Urinary bladder (tissue), 4 donors: ENCODE measurements at places on chromosomes 5 and 9.

DNA sequence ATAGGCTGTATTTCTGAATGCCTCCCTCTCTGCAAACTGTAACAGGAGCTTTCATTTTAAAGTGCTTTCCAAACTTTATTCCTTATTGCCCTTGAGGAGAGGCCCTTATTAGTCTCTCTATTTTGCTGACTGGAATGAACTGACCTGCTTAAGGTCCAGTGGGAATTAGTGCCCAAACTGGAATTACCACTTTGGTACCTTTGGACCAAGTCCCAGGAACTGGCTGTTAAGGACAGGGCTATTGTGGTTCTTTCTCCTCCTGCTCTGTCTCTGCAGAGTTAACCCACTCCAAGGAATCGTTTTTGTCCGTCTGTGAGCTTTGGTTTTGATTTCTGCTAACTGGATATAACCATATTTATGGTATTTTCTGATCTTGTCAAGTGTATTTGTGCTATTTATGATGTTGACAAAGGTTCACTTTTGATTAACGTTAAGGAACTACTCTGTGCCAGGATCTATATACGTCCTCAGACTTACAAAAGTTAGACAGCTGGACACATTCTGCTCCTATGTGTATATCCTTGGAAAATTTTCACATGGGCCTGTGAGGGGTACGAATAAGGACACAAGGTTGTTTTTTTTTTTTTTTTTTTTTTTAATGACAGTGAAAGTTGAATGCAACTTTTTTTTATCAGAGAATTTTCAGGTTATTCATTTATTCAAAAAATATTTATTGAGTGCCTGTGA, 189.1 kb upstream of the ANKRD55 start:
- DNase-seq = no peak

DNA sequence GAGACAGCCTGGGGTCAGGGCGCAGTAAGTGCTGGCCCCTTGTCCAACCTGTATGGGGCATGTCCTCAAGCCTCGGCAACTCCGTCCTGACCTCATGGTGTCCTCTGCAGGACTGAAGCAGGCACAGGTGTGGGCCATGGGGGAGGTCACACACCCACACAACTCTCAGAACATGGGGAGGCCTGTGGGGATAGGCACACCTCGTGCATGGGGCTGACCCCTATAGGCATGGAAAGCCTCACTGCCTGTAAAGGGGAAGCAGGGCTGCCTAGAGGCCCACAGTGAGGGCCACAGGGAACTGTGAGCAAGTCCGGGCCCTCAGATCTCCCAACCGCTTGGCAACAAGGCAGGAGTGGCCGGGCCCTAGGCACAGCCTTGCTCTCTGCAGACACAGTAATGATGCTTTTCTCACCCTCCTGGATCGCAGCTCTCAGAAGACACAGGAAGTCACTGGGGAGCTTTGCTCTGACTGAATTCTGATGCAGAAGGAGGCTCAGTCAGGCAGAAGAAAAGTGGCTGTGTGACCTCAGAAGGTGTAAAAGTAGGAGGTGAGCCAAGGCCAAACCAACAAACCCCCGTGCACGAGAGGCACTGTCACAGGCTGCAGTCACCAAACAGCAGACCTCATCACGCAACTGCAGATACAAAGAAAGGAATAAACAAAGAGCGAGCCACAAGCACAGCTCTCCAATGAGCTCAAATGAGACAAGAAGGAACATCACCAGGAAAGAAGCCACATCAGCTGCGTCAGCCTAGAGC, 5.4 kb downstream of the IPPK start:
- DNase-seq = no peak

DNA sequence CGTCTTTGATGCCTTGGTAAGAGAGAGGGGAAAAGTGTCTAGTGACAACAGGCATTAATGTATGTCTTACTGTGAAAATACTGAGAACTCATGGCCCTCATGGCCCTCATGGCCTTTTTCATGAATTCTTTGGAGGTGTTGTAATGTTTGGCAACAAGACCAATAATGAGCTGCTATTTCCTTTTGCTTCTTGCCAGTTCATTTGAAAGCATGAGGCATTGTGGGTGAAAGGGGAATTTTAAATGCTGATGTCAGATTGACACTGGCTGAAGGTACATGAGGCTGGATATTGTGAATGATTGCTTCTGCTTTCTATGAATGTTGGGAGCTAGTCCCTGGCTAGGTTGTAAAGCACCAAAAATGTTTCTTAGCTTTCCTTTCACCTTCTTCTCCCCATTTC, 79.2 kb downstream of the DOCK2 start:
- DNase-seq = no peak

DNA sequence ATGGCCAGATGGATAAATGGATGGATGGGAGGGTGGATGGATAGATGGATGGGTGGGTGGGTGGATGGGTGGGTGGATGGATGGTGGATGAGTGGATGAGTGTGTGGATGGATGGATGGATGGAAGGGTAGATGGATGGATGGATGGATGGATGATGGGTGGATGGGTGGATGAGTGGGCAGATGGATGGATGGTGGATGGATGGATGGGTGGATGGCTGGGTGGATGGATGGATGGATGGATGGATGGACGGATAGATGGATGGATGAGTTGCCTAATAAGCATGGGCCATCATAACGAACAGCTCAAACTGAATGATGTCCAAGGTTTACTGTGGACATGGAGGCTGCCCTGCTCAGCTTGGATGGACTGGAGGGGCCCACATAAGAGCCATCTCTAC, 89.8 kb upstream of the SMIM23 start:
- no peak for DNase-seq

GRCh38 chr5:71907001-71907588, 188.0 kb downstream of the CARTPT start:
- peak; percentile 32 for DNase-seq

DNA sequence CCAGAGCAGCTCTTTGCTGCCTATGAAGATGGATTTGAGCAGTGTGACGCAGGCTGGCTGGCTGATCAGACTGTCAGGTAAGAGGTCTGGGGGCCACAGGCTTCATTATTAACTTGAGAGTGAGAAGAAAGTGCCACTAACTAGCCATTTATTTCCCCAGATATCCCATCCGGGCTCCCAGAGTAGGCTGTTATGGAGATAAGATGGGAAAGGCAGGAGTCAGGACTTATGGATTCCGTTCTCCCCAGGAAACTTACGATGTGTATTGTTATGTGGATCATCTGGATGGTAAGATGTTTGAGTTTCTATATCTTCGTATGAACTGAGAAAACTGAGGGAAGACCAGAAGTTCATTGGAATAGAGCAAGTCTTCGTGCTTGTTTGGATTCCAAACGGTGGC, 22.1 kb downstream of the VCAN start:
- no peak for DNase-seq

- DNase-seq = no peak
Observed at GRCh38 chr9:89437772-89438171, 60.1 kb downstream of the SEMA4D start.

GRCh38 chr5:16894236-16895057, 41.6 kb downstream of the MYO10 start:
- DNase-seq = peak; percentile 18

DNA sequence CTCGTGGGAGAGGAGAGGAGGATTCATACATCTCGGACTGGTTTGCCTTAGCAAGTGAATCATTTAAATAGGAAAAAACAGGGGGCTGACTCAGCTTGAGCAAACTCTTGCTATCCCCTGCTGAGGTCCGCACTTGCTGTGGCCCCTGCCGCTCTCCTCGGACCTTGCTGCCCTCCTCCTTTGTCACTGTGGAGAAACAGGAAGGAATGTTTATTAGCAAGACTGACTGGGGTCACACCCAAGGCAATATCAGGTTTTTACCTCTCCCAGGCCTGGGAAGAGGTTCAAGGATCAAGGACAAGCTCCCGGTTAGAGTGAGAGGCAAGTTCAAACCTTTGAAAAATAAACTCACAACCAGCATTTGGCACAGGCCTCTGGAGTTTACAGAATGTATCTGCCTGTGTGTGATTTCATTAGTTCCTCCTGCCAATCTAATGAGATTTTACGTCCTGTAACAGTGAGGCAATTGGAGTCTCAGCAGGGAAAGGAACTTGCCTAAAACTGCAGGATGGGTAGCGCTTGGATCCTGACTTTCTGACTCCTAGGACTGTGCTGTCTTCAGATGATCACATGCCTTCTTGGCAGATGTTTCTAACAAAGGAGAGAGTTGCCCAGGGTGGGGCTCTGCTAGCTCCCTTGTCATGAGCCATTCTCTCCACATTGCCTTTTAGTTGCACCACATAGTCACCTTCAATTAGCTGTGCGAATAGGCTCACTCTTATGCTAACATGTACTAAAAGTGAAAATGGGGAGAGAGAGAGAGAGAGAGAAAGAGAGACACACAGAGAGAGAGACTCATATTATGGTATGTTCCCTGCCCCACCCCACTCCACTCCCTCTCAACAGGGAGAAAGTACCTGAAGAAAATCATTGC, 108.6 kb upstream of the CDKN2B start:
- no peak for DNase-seq
